ENCODE measurements at places on chromosomes 2 and 18.

DNA sequence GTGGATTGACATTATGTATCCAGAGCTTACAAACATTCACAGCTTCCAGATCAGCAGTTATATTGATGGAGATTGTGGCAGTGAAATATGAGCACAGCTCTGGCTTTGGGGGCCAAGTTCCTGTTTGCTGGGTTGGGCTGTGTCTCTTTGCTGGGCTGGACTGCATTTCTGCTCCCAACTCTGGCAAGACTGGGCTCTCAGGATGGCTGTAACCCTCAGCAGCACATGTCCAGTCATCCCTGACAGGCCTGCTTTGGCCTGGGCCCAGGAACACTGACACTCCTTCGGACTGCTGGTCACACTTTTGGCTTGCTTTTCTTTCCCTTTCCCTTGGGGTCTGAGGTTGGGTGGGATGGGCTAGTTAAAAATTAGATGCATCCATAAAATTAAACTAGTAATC is 17.9 kb upstream of the VPS4B start:
- DNase-seq: no peak

DNA sequence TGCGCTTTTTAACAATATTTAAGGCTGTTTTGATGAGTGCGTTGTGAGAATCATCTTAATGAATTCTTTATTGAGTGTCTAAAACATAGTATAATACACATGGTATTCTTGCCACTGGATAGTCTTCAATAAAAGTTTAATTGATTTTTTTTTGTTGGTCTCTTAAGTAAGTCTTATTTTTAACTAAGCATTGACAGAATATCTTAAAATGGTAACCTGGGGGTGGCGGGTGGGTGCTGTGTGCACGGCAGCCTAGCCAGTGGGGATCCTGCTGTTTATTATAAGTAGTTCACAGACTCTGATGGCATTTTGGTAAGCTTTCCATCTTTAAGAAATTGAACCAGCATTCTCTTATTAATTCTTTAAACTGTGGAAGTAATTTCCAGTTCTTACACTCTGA is 6.0 kb downstream of the SOX11 start:
- DNase-seq: no peak

DNA sequence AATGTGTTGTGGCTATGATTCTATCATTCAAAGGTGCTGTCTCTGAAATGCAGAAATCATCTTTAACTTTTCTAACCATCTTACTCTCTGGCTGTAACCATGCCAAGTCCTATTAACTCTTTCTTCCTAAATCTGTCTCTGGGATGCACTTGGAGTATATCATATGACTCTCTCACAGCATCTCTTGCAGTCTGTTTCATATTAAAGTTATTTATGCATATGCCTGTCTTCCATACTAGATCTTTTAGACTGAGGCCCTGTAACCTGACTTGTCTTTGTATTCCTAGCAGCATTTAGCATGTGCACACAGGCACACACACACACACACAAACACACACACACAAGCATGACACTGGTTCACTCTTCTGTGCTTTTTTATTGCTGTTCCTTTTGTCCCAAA is 320.6 kb downstream of the ETAA1 start:
- DNase-seq: no peak

DNA sequence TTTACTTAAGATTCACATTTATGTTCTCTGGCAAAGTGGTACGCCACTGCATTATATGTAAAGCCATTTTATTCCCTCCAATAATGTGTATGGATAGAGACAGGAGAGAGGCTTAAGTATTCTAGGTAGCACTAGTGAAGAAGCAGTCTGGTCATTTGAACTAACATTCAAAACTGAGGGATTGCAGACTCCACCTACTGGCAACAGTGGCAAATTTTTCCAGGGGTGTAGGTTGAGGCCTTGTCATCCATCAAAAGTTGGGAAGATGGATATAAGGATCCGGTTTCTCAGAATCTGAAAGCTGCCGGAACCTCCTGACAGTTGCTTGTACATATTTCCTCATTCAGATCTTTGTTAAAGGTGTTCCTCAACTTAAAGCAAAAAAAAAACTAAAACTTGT is 465.5 kb upstream of the FSHR start:
- no peak for DNase-seq

DNA sequence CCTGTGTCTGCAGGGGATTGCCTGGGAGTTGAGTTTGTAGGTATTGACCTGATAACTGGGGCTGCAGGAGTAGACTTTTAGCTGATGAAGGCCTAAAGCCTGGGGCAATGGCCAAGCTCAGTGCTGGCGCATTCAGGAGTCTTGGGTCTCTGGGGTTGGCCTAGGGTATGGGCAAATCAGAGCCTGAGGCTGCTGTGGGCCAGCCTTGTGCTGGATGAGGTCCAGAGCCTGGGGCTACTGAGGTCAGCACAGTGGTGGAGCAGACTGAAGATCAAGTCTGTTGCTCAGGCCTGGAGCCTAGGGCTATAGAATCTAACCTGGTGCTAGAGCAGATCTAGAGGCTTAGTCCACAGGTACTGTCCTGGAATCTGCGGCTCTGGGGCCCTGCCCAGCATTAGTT is 262.4 kb downstream of the ZNF804A start:
- no peak for DNase-seq

GRCh38 chr2:7034303-7034702 is 117.1 kb downstream of the RNF144A start:
- no peak for DNase-seq

- DNase-seq: no peak
Observed at GRCh38 chr2:83661711-83662110, 797.4 kb downstream of the SUCLG1 start.

DNA sequence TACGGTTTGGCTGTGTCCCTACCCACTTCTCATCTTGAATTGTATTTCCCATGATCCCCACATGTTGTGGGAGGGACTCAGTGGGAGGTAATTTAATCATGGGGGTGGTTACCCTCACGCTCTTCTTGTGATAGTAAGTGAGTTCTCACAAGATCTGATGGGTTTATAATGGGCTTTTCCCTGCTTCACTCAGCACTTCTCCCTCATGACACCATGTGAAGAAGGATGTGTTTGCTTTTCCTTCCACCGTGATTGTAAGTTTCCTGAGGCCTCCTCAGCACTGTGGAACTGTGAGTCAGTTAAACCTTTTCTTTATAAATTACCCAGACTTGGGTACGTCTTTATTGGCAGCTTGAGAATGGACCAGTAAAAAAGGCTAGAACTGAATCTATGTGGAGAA is 750.0 kb upstream of the ID2 start:
- DNase-seq: no peak

GRCh38 chr2:239904496-239904895 is 120.6 kb downstream of the NDUFA10 start:
- DNase-seq: no peak

- DNase-seq: no peak
Observed at GRCh38 chr2:69087211-69087911, 74.4 kb downstream of the ANTXR1 start.

DNA sequence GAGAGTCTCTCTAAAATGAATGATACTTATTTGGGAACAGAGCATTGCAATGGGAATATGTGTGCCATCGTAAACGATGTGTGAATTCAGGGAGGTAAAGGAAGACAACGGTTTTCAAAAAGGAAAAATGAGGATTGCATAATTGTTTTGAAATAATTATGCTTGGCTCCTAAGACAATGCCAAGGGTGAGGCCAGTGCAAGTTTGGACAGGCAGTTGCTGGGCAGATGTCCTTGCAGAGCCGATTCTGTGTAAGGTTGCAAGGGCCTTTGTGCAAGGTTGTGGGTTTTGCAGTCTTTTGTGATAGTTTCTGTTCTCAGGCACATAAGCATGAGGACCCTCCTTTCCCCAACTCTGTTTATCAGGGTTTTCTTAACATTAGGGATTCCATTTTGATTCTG is 70.0 kb upstream of the ZNF236 start:
- no peak for DNase-seq

DNA sequence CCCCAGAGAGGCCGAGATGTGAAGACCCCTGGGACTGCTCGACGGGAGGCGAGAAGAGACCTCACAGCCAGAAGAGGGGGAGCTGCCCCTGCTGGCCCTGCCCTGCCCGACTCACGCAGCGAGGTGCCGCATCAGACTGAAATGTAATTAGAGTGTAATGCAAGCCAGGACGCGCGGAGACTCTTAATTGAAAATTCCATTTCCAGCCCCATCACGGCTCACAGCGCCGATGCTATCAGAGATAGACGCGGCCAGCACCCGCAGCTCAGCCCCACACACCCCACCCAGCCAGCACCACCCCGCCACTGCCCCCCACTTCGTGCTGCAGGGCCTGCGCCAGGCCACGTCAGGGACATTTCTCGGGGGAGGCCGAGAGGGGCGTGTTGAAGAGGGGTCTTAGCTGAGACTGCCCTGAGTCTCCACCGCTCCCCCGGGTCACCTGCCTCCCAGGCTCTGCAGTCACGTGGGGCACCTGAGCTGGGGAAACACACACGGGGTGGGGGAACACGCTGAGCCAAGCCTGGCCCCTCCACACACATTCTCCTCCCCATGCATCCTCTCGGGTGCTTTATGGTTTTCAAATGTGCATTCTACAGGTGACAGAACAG is 78.1 kb downstream of the TEX51 start:
- DNase-seq: no peak

GRCh38 chr2:220090050-220090449 is 462.6 kb downstream of the SLC4A3 start:
- no peak for DNase-seq

DNA sequence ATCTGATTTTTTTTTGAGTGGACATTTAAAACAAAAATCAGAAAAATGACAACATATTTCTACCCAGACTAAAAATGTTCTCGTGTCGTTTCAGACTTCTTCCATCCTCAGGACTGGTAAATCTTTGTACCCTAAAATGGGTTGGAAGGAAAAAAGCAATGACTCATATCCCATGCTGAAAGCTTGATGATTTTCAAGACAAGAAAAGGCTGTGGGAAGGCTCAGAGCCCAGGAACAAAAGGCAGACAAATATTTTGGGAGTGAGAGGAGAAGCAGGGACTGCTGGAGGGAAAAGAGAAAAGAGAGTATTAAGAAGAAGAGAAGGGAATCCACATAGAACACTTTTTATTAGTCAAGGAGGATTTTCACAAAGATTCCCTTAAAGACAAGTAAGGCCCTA is 77.1 kb upstream of the CTAGE1 start:
- DNase-seq: no peak

- no peak for DNase-seq
Observed at GRCh38 chr2:175847128-175847527, 154.9 kb downstream of the LNPK start.

DNA sequence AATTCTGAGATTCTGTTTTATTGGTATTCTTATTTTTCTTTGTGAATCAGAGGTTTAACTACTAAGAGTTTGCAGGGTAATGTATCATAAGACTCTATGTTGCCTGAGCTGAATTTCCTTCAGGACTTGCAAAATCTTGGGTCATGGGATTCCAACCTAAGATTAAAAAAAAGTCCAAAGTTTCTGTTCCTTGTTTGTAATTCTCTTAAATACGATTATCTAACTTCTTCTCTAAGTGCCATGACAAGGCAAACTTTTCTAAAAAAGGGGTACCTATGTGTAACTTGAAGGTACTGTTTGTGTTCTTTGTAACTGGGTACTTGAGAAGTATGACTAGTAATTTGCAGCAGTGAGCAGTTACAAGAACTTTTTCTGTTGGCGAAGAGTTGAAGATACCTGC is 181.3 kb upstream of the ZEB2 start:
- no peak for DNase-seq

GRCh38 chr2:23595601-23596251 is 210.7 kb downstream of the KLHL29 start:
- DNase-seq: no peak

DNA sequence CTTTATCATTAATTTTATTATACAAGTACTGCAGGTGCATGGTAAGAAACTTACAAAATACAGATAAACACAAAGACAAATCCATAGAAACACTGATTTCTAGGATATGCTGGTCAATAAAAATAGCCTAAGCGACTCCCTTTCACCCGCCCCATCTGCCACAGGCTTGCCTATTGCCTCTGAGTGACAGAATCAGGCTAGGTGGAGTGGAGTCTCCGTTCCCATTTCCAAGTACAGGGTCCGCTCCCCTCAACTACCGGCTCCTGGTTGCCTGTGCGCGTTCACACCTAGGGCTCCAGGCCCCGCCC is 201 bp upstream of the TRAPPC12 start:
- DNase-seq: no peak

- DNase-seq: no peak
Observed at GRCh38 chr18:35180455-35180854, 60.4 kb upstream of the ZNF397 start.

DNA sequence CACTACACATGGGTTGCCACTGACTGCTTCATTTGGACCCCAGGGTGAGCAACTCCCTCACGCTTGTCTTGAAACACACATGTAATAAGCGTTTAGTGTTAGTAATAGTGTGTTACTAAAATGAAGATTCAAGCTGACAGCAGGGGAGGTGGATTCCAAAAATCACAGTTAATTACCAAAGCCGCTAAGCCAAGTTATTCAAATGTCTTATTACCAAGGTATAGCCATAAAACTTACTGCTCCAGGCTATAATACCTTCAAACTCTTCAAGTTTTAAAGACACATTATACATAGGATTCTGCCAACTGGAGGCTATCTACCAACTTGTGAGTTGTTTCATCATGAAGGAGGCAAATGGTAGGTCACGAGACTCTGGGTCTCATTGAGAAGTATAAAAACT is 2.9 kb downstream of the LPIN2 start:
- no peak for DNase-seq

- no peak for DNase-seq
Observed at GRCh38 chr2:208064220-208064961, 39.1 kb upstream of the PLEKHM3 start.

- DNase-seq: no peak
Observed at GRCh38 chr2:234580686-234581085, 83.8 kb upstream of the ARL4C start.

- peak; percentile 56 for DNase-seq
Observed at GRCh38 chr2:135797497-135798274, 39.3 kb downstream of the LCT start.

DNA sequence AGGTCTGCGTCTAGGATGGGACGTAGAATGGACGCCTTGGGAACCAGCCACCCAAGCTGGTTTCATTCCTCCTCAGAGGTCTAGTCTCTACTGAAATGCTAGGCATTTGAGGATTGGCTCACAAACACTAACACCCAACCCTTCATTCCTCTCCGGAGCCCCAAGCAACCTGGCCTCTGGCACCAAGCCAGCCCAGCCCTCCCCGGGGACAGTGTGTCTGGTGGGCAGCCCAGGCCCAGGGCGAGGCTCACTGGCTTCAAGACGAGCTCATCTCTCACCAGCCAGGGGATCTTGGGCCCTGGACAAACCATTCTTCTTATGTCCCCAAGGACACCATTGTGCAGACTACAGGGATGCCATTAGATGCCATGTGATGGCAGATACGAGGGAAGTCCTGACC is 182.5 kb downstream of the CTIF start:
- no peak for DNase-seq
